RPMI8226 (cell line): ENCODE measurements at places on chromosomes 2 and 18.

GRCh38 chr18:45849529-45849928 lies 24.1 kb downstream of the SIGLEC15 start:
- no peak for DNase-seq

DNA sequence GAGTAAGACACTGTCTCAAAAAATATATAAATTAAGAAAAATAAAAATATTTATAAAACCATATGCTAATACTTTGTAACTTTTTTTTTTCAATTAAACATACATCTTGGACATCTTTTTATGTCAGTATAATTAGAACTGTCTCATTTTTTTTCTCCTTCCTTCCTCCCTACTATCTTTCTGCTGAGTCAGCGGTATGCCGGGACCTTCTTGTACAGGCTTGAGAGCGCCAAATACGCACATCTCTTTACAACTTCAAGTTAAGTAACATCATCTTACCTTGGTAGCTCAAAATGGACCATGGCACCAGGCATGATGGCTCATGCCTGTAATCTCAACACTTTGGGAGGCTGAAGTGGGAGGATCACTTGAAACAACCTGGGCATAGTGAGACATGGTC lies 153.4 kb downstream of the FAM161A start:
- DNase-seq: no peak

DNA sequence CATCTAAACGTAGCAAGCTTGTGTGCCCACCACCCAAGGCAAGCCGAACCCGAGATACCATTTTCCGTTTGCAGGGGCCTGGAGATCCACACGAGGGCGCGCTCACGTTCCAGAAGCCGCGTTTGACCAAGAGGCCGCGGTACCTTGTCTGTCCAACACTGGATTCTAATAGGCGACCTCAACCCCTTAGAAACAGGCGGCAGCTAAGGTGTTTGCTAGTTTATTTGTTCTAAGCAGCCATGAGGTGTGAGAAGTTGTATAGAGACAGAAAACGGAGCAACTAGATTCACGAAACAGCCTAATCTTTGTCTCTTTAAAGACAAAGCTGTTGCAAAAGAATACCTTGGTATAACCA lies 4.2 kb downstream of the HOXD11 start:
- peak; percentile 50 for DNase-seq

DNA sequence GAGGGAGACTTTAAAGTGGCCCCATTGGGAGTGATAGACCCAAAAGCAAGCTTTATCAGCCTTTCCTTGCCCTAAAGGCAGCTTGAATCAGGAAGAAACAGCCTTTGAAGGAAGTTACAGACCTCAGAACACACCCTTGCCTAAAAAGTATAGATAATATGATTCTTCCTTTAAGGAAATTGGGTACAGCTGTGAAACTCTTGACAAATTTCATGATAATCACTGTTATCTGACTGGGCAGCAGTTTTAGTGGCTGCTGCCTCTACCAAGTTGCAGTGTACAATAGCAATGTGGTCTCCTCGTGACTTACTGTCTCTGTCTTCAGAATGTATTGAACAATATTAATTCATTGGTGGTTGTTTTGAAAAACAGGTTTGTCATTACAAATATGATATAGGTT lies 16.7 kb downstream of the HOXD1 start:
- DNase-seq: no peak

- no peak for DNase-seq
Measured at GRCh38 chr2:224014336-224014735, 24.8 kb downstream of the SERPINE2 start.

DNA sequence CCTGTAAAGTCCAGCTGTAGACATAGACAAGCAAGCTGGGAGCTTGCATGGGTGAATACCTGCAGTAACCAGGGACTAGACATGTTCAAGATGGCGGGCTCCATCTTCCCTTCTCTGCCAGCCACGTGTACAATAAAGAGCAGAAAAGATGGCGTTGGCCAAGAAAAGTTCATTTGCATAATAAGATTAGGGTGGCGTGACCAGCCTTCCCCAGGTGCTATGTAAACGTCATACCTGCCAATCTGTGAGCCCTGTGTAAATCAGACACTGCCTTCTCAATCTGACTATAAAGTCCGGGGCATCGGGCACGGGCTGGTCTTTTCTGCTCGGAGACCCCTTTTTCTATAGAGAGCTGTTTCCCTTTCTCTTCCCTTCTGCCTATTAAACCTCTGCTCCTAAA lies 101.6 kb upstream of the XPO1 start:
- no peak for DNase-seq

DNA sequence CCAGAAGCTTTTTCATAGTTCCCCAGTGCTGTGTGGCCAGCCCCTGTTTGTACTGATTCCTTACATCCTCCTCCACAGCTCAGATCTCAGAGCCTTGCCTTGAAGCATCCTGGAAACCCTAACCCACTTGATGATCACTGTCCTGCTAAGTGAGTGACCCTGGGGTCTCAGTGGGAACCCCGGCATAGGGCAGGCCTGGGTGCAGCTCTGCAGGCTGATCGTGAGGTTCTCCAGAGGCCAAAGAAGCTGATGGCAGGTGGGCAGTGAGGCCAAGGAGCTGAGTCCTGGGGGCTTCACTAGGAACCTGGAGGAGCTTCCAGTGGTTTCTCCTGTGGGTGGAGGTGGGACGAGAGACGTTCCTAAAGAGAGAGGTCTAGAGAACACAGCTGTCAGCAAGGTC lies 47.4 kb upstream of the BIN1 start:
- no peak for DNase-seq

GRCh38 chr2:35468245-35468644 lies 887.3 kb upstream of the CRIM1 start:
- DNase-seq: no peak

- DNase-seq: peak; percentile 77
Measured at GRCh38 chr2:25165992-25166875, 2.1 kb downstream of the POMC start.

DNA sequence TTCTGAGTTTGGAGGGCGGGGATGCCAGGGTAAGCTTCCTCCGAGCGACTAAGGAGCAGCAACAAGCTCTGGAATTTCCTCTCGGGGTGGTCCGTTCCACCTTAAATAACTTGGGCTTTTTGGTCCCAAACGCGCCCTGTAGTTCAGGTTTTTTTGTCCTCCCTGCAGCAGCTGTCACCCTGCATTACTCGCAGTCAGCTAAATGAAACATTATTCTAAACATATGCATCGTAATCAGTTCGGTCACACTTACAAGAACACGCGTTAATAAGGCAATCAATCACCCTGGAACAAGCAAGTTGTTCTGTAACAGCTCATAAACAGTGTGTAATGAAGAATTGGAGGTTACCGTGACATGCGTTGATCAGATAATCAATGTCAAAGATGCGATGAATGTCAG lies 8.3 kb downstream of the EVX2 start:
- no peak for DNase-seq

DNA sequence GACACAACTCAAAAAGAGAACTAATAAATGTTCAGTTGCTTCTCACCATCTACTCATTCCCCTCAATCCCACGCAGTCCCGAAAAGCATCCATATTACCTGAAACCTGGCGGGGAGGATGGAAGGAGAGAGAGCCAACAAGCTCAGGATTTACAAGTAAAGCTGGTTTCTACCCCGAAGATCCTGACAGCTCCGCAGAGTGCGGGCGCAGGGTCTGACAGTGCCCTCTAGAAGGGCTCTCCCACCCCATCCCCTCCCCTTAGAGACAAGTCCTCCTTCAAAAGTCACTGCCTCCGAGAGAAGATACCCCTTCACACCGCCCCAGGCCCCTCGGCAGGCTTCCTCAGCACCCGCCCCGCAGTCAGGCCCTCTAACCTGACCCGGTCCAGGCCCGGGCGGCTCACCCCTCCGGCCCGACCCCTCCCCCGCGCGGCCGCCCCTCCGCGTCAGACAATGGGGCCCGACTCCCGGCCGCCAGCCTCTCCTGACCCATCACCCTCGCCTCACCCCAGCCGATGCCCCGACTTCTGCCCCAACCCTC lies 550 bp downstream of the RAB1A start:
- DNase-seq: peak; percentile 32

DNA sequence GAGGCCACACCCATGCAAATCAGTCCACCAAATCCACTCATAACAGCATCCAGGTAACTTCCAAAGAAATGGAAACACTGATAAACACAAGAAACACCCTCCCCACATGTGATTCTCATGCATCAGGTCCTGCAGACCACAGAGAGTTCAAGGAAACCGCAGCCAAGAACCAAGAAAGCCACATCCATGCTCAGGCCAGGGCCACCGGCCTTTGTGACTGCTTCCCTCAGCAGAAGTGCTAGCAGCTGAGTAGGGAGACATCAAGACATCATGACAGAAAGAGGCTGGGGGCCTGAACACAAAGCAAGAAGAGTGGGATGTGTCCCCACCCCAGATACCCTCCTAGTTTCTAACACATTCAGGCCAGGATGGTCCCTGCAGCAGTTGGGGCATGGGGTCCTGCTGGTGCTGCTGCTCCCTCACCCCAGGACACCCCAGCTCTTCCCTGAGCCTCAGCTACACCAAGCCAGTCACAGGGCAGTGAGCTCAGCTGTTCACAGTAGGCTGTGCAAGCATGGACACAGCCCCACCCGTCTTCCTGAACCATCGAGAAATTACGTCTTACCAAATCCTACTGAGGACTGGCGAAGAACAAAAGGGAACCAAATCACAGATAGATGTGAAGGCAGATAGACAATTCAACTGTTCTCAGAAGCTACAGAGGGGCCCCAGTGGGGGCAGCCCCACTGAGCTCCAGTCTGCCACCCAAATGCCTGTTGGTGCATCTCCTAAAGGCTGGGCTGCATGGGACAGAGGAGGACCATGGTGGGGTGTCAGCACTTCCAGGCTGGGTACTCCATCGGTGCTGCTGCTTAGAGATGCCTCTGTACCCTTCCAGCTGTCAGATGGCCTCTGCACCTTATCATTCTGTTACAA lies 60.9 kb downstream of the HDAC4 start:
- peak; percentile 80 for DNase-seq

DNA sequence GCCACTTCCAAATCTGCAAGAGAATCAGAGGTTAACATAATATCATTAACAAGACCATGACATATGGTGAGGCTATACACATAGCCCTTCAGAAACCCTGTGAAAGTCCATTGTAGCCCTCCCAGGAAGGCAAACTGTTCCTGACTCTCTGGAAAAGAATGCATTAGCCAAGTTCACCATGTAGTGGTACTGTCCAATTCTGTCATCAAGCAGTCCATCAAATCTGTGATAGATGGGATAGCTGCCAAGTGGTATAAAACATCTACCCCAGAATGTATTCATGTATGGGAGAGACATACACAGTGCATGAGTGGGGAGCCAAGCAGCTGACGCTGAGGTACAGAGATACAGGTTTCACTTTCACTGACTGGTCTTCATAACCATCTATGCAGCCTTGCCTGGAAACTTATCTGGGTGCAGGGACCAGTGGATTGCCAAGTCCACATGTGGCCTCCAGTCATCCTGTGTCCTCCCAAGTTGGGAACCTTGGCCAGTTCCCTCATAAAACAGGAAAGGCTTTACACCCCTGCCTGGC lies 281.1 kb downstream of the MBD2 start:
- no peak for DNase-seq

DNA sequence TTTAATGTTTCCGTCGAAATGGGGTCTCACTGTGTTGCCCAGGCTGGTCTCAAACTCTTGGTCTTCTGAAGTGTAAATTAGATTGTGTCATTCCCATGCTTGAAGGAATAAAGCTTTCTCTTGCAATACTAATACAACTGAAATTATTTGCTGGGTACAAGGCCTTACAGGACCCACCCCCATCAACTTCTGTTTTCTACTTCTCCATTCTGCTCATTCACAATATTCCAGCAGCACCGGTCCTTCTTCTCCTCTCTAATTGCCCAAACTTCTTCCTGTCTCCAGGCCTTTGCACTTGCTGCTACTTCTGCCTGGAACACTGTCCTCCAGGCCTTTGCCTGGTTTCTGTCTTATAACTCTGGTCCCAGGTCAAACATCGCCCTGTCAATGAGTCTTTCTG lies 73.8 kb downstream of the APOB start:
- no peak for DNase-seq

GRCh38 chr18:5892823-5893431 lies 2.4 kb downstream of the TMEM200C start:
- no peak for DNase-seq

- no peak for DNase-seq
Measured at GRCh38 chr2:148546270-148546669, 98.3 kb upstream of the EPC2 start.

- DNase-seq: no peak
Measured at GRCh38 chr2:208280933-208281332, 14.9 kb downstream of the PIKFYVE start.

- no peak for DNase-seq
Measured at GRCh38 chr2:45782436-45782835, 131.0 kb downstream of the PRKCE start.

- DNase-seq: no peak
Measured at GRCh38 chr2:49002750-49003149, 151.6 kb downstream of the FSHR start.

GRCh38 chr2:238286551-238286950 lies 1.9 kb downstream of the PER2 start:
- no peak for DNase-seq

- no peak for DNase-seq
Measured at GRCh38 chr2:160076241-160076640, 13.8 kb upstream of the PLA2R1 start.

GRCh38 chr2:224584111-224584784 lies 915 bp downstream of the CUL3 start:
- DNase-seq: peak; percentile 52

- DNase-seq: no peak
Measured at GRCh38 chr18:73487966-73488365, 620.2 kb upstream of the NETO1 start.

- no peak for DNase-seq
Measured at GRCh38 chr18:23058746-23059415, 76.4 kb upstream of the CABLES1 start.

GRCh38 chr2:184527058-184527457 lies 71.3 kb upstream of the ZNF804A start:
- DNase-seq: no peak

DNA sequence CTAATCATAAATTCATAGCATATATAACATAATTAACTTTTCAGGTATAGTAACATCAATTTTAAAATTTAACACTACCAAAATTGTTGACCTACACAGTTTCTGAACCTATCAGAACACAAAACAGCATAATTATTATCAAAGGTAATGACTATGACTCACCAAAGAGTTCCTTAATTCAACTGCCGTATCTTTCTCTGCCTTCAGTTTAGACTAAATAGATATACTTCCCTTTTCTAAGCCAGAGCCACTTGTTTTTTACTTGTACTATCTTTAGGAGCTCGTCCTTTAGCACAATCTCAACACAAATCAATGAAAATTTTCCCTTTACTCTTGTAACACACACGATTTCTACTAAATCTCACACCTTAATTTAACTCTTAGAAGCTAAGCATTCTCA lies 54.4 kb downstream of the CCDC88A start:
- DNase-seq: no peak

DNA sequence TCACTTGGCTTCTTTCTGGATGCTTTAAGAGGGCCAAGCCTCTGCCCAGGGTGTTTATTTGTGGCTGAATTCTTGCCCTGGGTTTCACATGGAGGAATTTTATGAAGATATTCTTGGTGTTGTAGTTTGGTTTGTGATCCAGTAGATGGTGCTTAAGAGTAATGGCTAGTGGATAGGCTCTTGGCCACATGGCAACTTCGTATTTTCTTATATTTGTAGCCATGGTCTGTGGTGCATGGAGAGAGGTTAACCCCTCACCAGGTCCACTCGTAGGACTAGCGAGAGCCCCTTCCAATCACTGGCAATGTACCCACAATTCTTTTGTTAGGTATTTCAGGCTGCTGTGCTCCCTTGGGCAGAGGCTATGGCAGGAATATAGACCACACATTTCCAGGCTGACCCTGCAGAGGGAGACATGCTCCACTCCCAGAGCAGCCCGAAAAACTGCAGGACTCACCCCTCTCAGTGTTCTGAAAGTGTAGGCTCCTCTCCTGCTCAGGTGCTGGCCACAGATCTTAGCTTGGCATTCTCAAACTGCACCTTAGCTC lies 582.1 kb upstream of the SETBP1 start:
- DNase-seq: peak; percentile 13

GRCh38 chr2:169015943-169016342 lies 15.2 kb downstream of the ABCB11 start:
- no peak for DNase-seq
